ENCODE measurements at places on chromosomes 12 and 14. TPM values are rescaled to one million over a fixed set of nuclear protein-coding genes. Genes with fewer than 3 reads are reported as not detected.

The GRIN2B gene
- under 0.01 TPM for total RNA-seq

The NFATC4 gene
- total RNA-seq, result 4.7 TPM

The ANKRD33 gene
- total RNA-seq, result not detected

The CIROP gene
- not detected for total RNA-seq

The REP15 gene
- 0.53 TPM for total RNA-seq

The DTX1 gene
- not detected for total RNA-seq

The GDF3 gene
- not detected for total RNA-seq

The KCNJ8 gene
- not detected for total RNA-seq

The TAS2R14 gene
- total RNA-seq, result 1.2 TPM

The MIP gene
- total RNA-seq, result not detected

The OAS3 gene
- 1.3 TPM for total RNA-seq
